NCI-H2107 (cell line): ENCODE measurements at places on chromosomes 7 and 10.

DNA sequence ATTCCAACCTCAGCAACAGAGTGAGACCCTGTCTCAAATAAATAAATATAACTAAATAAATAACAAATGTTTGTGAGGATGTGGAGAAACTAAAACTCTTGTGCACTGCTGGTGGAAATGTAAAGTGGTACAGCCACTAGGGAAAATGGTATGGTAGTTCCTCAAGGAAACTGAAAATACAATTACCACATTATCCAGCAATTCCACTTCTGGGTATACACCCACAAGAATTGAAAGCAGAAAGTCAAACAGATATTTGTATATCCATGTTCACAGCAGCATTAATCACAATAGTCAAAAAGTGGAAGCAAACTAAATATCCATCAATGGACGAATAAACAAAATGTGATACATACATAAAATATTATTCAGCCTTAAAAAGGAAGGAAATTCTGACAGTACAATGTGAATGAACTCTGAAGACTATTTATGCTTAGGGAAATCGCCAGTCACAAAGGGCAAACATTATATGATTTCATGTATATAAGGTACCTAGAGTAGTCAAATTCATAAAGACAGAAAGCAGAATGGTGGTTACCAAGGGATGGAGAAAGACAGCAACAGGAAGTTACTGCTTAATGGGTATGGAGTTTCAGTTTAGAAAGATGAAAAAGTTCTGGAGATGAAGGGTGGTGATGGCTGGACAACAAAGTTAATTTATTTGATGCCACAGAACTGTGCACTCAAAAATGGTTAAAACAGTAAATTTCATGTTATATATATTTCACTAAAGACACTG lies 9.8 kb downstream of the ARHGAP12 start:
- no peak for DNase-seq

DNA sequence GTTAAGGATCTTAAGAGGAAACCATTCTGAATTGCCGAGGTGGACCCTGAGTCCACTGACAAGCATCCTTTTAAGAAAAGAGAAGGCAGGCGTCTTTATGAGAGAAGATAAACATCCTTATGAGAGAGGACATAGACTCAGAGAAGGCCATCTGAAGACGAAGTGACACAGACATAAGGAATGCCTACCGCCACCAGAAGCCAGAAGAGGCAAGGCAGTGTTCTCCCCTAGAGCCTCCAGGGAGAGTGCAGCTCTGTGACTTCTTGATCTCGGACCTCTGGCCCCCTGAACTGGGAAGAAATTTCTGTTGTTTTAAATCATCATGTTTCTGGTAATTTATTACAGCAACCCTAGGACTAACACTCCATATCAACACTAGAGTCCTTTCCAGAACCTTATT lies 25.2 kb upstream of the ING3 start:
- no peak for DNase-seq

DNA sequence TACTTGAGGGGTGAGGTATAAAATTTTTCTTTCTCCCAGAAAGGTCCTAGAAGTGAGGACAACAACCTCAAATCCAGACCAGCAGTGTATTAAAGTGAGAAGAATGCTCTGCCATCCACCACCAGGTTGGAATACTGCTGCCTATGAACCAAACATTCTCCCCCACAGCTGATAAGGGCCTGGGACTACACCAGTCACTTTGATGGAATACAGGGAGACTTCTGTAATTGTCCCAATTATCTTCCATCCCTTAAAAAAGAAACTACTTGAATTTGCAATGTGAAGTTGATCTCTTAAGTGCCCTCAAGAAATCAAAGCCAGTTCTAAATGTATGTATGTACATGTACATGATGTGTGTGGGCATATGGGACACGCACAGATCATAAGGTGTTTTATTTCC lies 3.0 kb downstream of the TBX20 start:
- DNase-seq: no peak

DNA sequence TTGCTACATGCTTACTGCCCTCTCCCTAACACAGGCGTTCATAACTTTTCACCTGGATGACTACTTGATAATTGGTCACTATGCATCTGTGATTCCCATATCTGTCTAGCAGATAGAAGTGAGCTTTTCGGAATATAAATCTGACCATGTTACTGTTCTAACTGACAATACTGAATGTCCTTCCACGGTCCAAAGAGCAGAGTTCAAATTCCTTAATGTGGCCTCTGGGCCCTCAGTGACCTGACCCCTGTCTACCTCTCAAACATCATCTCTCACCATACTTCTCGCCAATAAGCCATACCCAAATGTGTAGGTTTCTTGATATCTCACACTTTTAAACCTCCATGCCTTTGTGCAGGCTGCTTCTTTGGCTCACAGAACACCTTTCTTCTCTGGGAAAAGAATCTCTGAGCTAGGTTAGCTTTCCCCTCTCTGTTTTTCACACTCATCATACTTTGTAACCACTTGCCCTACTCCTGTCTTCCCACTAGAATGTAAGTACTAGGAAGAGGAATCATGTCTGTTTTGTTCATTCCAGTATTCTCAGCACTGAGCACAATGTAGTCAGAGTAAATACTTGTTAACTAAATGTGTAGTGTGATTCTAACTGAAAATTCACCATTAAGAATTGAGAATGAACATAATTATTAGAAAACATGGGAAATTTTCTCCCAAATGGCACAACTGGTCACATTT lies 39.2 kb upstream of the LRRC17 start:
- no peak for DNase-seq

- DNase-seq: no peak
Observed at GRCh38 chr7:96508371-96508770, 186.5 kb upstream of the SLC25A13 start.

- DNase-seq: no peak
Observed at GRCh38 chr7:81159402-81159801, 240.6 kb upstream of the SEMA3C start.

GRCh38 chr10:56269181-56269580 lies 91.9 kb downstream of the ZWINT start:
- no peak for DNase-seq

DNA sequence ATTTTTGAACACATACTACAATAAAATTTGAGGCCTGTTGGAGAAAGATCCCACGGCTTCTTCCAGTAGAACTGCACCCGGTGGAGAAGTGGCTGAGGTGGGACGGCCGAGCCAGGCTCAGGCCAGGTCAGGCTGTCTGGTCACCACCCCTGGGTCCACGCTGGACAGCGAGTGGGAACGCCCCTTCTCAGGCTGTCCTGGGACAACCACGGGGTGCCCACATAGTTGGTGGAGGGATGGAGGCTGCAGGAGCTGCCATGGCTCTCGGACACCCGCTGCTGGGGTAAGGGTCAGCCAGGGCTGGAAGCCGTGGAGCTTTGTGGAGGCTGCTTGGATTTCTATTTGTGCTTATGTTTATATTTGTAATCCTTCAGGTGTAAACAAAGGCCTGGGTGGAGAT lies 206.5 kb downstream of the DNAJB6 start:
- DNase-seq: no peak

- DNase-seq: no peak
Observed at GRCh38 chr7:157889480-157889879, 552.7 kb downstream of the DNAJB6 start.

- no peak for DNase-seq
Observed at GRCh38 chr7:67788669-67789068, 792.0 kb downstream of the TYW1 start.

GRCh38 chr7:157177333-157177982 lies 38.7 kb downstream of the UBE3C start:
- DNase-seq: no peak
